ENCODE measurements at places on chromosomes 4 and X.

DNA sequence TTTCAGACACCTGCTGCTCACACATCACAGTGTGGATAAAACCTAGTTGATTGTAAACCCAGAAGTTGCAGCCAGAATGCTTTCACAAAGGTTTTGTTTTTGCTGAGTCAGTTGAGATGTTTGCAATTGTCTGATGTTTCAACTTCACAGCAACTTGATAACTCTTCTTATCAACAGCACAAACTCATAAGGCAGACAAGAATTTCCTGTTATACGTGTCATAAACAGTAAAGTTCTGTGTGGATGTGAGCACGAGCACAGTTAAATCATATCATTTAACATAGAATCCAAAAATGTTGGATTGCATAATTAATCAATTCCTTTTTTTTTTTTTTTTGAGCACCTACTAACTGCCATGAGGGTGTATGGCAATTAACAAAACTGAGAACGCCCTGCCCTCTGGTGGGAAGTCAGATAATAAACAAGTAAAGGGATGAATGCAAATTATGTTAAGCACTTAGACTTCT lies 512.2 kb downstream of the PDHA2 start:
- DNase-seq, result no peak

- no peak for DNase-seq
Measured at GRCh38 chr4:73620115-73620792, at the start of gene RASSF6. Gene RASSF6 (minus strand): TSS chr4:73620436. CDS start chr4:73611795, 8,641 bp downstream.

DNA sequence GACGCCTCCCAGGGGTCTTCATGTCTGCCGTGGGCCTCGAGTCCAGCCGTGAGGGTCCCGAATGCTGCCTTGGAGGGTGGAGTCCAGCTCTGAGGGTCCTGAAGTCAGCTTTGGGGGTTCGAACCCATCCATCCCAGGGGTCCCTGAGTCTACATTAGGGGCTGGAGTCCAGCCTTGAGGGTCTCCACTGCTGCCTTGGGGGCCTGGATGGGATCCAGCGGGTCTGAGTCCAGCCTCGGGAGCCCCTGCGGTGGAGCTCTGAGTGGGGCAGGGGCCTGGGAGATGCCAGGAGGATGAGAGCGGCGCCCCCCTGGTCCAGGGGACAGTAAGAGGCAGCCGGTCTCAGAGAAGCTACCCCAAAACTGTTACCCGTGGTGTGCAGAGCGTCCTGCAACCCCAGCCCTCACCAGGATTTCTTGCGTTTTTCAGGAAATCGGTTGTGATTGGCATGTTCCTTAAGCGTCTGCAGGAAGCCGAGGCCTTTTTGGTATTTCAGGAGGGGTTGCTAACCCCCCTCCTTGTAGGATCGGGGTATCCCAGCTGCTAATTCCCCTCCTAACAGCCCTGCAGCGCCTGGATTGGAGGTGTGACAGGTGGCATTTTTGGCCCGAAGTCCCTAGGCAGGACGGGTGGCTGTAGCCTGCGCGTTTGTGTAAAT lies 1.7 kb upstream of the GTPBP6 start:
- no peak for DNase-seq

- no peak for DNase-seq
Measured at GRCh38 chr4:119678761-119679160, 50.2 kb upstream of the PDE5A start.

- DNase-seq, result no peak
Measured at GRCh38 chr4:129231945-129232588, 136.1 kb downstream of the C4orf33 start.

DNA sequence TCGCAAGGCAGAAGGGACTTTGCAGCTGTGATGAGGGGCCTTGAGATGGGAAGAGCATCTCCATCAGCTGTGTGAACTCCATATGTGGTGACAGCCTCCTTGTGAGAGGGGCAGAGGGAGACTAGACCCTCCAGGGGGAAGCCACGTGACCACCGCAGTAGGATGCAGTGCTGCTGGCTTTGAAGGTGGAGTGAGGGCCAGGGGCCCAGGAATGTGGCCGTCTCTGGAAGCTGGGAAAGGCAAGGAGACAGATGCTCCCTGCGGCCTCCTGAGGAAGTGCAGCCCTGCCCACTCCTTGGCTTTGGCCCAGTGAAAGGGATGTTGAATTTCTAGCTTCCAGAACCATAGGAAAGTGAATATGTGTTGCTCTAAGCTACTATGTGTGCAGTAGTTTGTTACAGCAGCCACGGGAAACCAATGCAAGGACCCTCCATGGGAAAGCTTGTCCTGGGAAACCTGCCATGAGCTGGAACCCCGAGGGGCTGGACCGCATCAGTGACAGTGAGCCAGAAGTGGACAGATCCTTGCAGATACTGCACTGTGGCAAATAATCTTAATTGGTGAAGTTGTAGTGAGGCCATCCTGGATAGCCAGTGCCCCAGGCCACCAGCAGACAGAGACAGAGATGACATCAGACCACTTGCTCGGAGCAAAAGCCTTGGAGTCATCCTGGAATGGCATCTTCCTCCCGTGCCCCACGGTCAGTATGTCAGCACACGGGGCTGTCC lies 35.4 kb upstream of the SORCS2 start:
- no peak for DNase-seq

DNA sequence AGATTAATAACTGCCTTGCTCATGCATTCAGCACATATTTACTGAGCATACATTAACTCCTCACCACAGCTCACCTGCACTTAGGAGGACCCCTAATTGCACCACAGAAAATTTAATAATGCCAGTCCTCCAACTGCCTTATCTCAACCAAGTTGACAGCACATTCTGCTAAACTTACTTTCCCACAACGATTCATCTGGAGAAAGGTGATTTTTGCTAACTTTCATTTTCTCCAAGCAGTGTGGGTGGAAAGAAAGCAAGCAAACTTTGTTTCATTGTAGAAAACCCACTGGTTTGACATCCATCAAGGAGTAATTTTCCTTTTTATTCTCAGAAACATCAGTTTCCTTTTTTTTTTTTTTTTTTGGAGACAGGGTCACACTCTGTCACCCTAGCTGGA lies 49.1 kb downstream of the RASGEF1B start:
- DNase-seq, result no peak

- DNase-seq, result no peak
Measured at GRCh38 chr4:6549890-6550620, 24.9 kb upstream of the MAN2B2 start.

DNA sequence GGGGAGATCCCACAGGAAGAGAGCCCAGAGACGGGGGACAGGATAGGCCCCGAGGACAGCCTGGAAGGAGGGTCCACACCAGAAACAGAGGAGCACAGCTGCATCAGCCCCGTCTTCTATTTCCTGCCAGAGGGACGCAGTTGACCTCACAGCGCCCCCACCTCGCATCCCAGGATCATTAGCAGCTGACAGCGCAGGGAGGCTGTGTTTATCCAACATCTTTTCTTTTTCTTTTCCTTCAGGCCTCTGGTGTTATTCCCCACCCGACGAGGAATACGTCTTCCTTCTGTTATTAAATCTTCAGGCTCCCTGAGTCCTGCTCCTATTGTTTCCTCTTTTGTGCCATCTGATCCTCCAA lies 75.4 kb downstream of the DCHS2 start:
- no peak for DNase-seq

GRCh38 chr4:84977396-84977795 lies 10.9 kb upstream of the WDFY3 start:
- no peak for DNase-seq

DNA sequence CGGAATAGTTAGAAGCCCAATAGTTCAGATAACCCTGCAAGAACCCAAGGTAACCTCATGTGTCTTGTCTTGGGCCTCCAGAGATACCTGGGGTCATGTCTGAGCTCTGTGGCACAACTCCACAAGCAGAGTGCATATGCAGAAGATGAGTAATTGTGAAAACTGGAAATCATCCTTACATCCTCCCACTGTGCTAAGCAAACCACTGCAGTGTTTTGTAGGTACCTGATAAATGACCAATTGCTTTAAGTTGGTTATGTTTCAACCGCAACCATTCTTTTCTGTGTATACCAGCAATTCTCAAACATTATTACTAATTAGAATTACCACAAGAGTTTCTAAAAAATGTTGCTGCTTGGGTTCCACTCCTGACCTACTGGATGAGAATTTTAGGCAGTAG lies 73.2 kb downstream of the CBLL2 start:
- no peak for DNase-seq

DNA sequence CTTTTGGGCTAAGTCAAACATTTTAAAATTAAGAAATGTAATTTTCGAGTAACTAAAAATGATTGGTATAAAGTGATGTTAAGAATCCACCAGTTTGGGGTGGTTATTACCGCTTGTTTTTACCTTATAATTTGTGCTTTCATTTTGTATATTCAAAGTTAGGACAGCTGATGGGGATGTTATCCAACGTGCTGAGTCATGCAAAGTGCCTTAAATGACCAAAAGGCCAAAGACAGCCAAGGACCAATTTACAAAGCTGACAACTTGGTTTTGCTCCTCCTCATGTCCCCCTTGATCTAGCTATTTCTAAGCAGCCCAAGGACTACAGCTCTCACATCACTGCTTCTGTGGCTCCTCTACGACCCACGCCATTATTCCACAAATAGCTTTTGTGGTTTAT lies 181.4 kb upstream of the PCDH7 start:
- no peak for DNase-seq

GRCh38 chrX:9211269-9211668 lies 177.3 kb upstream of the FAM9B start:
- DNase-seq, result no peak

DNA sequence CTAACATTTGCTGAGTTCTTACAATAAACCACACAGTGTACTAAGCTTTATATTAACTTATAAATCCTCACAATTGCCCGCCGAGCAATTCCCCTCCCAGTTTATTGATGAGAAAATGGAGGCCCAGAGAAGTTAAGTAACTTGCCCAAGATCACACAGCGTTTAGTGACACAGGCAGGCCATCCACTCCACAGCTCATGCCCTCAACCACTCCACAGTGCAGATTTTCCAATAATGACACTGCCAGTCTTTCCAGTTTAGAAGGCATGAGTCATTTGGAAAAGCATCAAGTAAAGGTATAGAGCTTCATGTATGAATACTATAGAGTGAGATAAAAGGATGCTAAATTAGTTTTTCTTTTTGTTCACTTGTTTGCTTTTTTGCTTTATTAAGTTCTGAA lies 208.5 kb downstream of the CAMK2D start:
- no peak for DNase-seq

- no peak for DNase-seq
Measured at GRCh38 chr4:146179784-146180370, 4.4 kb downstream of the LSM6 start.

GRCh38 chr4:11483046-11483445 lies 54.4 kb upstream of the HS3ST1 start:
- no peak for DNase-seq

GRCh38 chr4:146640021-146640464 lies 1.4 kb downstream of the POU4F2 start:
- no peak for DNase-seq

DNA sequence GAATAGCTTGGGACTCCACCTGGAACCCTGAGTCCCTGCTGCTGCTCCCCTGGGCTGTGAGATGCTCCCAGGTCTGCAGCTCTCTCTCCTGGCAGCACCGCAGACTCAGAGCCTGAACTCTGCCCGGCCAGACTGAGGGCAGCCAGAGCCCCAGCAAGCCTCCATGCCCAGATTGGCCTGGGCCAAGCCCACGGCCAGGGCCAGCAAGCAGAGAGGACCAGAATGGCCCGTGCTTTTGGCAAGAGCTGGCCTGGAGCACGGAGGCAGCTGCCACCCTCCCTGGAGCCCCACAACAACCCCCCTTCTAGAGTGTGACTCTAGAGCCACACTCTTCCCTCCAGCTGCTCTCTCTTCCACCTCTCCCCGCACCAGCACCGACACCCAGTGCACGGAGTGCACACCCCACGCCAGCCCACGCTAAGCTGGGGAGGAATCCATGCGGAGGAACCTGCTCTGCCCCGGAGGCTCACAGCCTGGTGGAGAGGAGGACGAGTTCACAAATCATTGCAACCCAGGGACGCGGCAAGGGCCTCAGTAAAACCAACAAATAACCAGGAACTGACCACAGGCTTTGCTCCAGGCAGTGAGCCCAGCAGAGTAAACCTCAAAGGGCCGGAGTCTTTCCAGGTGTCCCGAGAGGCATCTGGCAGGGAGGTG lies 110.3 kb downstream of the HMX1 start:
- DNase-seq, result no peak

GRCh38 chrX:1488141-1488540 lies 35.4 kb upstream of the ASMTL start:
- no peak for DNase-seq

GRCh38 chr4:149175549-149175948 lies 640.1 kb downstream of the IQCM start:
- DNase-seq, result no peak

GRCh38 chrX:108221301-108221864 lies 129.8 kb downstream of the ATG4A start:
- DNase-seq, result no peak

GRCh38 chr4:68375667-68376559 lies 26.0 kb upstream of the YTHDC1 start:
- no peak for DNase-seq

GRCh38 chrX:97842468-97843199 lies 958.9 kb downstream of the RPA4 start:
- no peak for DNase-seq

GRCh38 chr4:85632981-85633380 lies 158.0 kb downstream of the ARHGAP24 start:
- DNase-seq, result no peak

DNA sequence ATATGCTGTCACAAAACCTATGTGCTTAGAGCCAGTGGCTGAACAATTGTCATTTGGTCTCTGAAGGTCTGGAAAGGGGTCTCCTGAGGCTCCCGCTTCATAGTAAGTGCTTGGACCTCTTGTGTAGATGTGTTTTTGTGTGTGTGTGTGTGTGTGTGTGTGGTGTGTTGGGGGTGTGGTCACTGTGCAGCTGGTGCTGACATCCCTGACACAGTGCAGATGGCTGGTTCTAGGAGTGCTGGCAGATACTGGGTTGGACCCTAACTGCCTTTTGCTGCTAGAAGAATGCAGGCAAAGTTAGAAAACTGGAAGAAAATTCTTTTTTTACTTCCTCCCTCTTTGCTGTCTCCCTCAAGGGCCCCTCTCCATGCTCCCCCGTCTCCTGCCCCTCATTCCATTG lies 1872.6 kb downstream of the ARAP2 start:
- no peak for DNase-seq

- DNase-seq, result no peak
Measured at GRCh38 chr4:5867866-5868265, 25.0 kb downstream of the CRMP1 start.

DNA sequence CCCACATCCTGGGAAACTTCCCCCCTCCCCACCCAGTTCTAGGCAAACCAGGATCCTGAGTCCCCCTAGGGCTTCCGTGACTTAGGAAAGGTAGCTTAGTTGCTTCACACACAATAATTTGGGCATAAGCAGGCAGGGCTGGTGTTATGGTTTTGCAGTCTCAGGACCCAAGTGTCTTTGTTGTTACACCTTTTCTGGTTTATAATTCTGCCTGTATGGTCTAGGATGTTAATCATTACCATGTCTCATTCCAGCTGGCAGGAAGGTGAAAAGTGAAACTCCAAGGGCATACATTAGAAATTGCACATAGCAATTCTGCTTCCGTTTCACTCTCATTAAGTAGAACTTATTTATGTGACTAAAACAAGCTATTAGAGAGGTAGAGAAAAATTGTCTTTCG lies 16.8 kb downstream of the UGT8 start:
- DNase-seq, result no peak
